ENCODE measurements at places on chromosomes 5 and 9.

DNA sequence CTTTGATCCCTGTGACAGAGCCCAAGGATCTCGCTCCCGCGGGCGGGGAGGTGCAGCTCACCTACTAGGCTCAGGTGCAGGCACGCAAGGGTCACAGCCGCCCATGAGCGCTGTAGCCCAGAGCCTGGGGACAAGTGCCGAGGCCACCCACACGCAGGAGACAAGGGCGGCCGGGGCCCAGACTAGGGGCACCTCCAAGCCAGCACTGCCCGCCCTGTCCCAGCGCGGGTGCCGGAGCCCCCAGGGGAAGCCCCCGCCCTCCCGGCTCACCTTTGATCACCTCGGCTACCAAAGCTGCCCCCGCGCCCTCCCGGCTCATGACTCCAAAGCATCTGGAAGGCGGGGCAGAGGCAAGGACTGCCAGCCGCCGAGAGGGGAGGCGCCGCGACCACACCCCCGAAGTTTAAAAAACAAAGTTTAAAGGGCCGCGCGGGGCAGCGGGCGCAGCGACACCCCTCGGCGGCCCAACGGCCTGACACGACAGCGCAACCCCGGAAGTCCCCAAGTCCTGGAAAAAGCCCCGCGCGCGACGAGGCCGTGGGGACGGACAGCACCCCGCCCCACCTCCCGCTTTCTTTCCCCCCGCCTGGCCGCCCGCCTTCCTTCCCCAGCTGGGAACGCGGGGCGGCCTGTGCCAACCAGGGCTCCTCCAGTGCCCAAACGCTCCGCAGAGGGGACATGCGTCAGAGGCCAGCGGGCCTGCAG lies 53.0 kb downstream of the CDC14B start:
- no peak for DNase-seq

GRCh38 chr9:135134268-135135022 lies 47.0 kb downstream of the OLFM1 start:
- DNase-seq: no peak

- no peak for DNase-seq
Observed at GRCh38 chr9:17225407-17225806, 90.6 kb downstream of the CNTLN start.

GRCh38 chr9:14399756-14400657 lies 86.1 kb upstream of the NFIB start:
- no peak for DNase-seq

DNA sequence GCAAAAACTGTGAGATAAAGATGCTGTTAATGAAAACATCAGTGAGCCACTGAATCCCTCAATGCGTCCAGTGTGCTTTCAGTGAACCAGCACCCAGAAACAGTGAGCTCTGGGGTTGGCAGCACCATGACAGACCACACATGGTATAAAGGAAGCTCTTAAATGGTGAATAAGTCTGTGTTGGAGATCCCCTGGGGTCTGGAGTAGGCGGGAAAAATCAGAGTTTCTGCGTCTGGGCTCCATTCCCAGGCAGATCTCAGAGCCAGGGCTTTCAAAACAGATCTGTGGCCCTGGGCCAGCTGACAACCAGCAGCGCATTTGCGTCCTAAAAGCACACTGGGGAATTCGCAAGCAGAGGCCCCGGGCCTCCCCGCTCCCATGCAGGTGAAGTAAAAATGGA lies 233.5 kb downstream of the FRMD3 start:
- DNase-seq: no peak

DNA sequence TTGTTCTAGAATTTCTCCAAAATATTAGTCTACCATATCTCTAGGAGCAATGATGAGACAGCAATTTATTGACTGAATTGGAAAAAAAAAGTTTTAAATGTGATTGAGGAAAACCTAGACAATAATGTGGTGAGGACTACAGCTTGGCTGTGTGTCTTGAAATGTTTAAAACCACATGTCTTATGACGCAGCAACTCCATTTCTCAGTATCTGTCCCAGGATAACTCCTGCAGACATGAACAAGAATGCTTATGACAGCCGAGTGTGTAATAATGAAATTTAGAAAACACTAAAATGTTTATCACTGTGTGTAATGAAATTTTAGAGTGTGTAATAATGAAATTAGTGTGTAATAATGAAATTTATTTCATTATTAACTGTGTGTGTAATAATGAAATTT lies 254.1 kb upstream of the DAPK1 start:
- no peak for DNase-seq

- no peak for DNase-seq
Observed at GRCh38 chr9:105290418-105290817, 46.0 kb downstream of the SLC44A1 start.

DNA sequence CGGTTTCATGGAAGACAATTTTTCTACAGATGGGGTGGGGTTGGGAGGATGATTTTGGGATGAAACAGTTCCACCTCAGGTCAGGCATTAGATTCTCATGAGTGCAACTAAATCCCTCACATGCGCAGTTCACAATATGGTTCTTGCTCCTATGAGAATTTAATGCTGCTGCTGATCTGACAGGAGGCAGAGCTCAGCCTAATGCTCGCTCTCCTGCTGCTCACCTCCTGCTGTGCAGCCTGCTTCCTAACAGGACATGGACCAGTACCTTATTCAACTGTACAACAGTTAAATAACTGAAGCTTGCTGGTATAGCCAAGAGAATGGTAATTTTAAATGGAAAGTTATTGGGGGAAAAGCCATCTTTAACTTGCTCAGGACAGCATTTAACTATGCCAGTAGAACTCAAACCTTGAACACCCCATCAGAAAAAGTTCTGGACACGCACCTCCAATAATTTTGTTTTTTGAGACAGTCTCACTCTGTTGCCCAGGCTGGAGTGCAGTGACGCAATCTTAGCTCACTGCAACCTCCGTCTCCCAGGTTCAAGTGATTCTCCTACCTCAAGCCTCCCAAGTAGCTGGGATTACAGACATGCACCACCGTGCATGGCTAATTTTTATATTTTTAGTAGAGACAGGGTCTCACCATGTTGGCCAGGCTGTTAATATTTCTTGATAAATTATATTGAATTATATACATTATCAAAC lies 27.7 kb downstream of the HMGCR start:
- DNase-seq: no peak

All from retinal pigment epithelial cell (primary cell).